NCI-H2107 (cell line): ENCODE measurements at places on chromosomes 13 and 19.

GRCh38 chr13:28890712-28891111 is 70.6 kb downstream of the MTUS2 start:
- no peak for DNase-seq

DNA sequence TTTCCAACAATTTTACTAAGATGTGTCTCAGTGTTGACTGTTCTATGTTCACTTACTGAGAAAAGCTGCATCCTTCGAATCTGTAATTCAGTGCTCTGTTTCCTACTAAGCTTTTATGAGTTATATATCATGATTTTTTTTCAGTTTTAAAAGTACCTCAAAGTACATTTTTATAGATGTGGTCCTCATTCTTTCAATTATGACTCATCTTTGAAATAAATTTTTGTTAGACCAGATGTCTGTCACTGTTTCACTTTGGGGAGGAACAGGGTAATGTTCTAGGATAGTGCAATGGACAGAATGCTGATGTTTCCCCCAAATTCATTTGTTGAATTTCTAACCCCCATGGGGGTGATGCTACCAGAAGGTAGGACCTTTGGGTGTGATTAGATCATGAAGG is 74.8 kb downstream of the NALCN start:
- DNase-seq = no peak

GRCh38 chr13:111317042-111317550 is 3.3 kb upstream of the TEX29 start:
- no peak for DNase-seq

- no peak for DNase-seq
Measured at GRCh38 chr19:31502536-31503170, 153.4 kb upstream of the TSHZ3 start.

- no peak for DNase-seq
Measured at GRCh38 chr19:814152-815078, 7.3 kb downstream of the PLPPR3 start.

GRCh38 chr19:16003391-16003790 is 54.6 kb downstream of the OR10H4 start:
- no peak for DNase-seq

DNA sequence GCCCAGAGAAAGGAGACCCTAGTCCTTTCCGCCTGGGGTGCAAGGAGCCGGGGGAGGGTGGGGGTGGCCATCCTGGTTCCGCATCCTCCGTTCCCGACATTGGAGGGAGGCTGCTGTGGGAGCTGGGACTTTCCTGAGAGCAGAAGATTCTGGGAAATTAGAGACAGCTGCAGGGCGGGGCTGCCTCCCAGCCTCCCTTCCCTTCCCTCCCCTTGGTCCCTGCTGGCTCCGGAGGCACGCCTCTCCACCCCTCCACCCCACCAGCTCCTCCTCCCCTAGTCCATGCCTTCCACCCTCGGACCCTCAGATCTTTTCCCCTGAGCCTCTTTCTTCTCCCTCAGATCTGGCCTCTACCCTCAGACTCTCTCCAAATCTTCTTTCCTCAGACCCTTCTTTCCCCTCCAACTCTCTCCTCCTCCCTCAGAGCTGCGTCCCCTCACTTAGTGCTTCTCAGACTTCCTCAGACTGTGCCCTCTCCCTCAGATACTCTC is 3.1 kb upstream of the BCL3 start:
- no peak for DNase-seq

- no peak for DNase-seq
Measured at GRCh38 chr13:78121459-78122348, 203.1 kb upstream of the EDNRB start.

- no peak for DNase-seq
Measured at GRCh38 chr13:65631078-65631477, 1599.1 kb downstream of the PCDH9 start.

DNA sequence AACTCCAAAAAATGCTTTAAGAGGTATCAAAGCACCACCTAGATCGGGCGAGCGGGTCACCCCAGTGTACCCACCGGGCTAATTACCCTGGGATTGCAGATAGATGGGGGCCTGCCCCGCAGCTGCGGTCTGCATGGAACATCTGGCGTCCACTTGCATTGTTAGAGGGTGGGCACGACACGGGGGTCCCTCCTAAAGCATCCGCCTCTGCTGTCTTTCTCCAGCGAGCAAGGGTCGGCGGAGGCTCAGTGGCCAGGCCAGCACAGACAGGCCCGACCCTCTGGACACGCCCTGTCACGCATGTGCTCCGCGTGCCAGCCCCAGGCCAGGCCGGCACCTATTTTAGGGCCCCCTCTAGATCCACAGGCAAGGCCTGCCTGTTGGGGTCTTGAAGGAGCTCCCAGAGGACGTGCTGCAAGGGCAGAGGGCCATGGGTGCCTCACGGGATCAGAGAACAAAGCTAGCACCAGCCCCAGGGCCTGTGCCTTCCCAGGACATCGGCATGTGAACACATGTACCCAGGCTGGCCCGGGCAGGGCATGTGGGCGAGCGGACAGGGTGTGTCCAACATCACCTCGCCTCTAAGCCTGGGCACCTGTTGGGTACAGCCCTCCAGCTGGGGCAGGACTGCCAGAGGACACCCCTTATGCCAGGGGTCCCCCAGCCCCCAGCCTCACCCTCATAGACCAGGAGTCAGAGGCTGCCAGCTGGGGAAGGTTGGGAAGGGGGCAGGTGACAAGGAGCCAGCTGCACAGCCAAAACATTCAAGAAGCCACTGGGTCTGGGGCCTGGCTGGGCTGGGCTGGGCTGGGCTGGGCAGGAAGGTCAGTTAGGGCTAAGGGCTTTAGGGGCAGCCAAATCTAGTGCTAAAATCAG is 35.6 kb upstream of the NANOS3 start:
- DNase-seq = no peak

DNA sequence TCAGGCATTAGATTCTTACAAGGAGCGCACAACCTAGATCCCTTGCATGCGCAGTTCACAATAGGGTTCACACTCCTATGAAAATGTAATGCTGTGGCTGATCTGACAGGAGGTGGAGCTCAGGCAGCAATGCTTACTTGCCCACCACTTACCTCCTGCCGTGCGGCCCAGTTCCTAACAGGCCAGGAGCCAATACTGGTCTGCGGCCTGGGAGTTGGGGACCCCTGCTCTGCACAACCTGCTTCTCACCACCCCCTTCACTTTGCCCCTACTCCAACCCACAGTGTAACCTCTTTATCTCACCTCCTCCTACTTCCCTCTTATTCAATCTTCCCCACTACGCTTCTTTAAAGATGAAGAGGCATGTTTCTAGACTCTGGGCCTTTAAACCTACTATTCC is 240.2 kb downstream of the RGCC start:
- no peak for DNase-seq

DNA sequence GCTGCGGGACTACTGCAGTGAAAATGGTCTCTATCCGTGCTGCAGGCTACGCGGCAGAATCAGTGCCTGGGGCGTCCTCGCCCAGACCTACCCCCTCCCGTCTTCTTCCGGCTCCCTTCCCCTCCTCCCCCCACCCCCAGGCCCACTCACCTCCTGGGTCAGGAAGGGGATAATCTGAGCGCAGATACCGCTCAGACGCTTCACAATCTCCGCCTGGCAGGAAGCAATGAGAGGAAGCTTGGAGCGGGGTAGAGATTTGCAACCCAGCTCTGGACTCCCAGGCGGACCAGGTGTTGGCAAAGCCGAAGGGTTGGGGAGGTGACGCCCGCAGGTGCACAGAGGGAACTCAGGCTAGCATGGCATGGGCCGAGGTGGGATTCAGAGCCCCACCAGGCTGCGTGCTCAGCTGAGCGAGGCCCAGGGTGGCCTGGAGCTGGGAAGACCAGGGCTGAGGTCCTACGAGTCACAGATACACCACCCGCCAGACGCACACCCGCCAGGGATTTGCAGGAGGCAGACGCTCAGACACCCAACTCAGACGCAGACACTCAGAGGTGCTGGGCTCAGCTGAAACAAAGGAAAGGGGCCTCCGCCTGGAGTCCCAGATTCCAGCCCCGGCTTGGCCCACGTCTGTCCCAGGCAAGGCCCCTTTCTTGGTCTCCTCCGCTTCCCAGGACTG is 4.1 kb downstream of the TLE2 start:
- no peak for DNase-seq

DNA sequence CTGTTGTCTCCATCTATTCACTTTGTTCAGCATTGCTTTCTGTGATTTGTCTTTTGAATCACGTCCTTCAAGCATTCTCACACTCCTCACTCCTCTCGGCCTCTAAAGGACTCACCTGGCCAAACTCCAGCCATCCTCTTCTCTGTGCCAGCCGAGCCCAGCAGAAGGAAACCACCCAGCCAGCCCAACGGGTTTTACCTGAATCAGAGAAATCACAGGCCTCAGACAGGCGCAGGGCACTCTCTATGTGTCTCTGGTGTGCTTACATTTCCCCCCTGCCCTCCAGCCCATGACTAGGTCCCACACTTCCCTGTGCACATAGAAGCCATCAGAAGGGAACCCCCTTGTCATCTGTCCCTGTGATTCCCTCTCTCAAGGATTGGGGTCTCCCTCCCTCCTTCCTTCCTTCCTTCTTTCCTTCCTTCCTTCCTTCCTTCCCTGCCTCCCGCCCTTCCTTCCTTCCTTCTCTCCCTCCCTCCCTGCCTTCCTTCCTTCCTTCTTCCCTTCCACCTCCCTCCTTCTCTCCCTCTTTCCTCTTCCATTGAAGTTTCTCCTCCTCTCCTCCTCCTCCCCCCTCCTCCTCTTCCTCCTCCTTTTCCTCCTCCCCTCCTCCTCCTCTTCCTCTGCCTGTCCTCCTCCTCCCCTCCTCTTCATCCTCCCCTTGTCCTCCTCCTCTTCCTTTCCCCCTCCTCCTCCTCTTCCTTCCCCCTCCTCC is 8.8 kb upstream of the ZNF541 start:
- no peak for DNase-seq

DNA sequence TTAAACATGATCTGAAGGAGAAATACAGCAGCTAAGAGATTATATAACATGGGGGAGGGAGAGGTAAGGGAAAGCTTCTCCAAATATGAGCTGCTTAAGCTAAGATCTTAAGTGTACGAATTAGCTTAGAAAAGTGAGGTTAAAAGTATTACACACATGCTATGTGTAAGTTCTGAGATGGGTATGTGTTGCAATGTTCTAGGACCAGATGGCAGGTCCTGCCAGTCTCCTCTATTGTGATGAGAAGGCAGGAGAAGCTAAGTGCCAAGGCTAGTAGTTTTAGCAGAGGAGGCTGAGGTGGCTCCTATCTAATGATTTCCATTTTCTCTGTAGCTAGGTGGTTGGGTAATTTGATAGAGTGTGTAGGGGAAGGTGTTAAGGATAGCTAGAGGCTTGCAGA is 57.6 kb downstream of the MICU2 start:
- no peak for DNase-seq

DNA sequence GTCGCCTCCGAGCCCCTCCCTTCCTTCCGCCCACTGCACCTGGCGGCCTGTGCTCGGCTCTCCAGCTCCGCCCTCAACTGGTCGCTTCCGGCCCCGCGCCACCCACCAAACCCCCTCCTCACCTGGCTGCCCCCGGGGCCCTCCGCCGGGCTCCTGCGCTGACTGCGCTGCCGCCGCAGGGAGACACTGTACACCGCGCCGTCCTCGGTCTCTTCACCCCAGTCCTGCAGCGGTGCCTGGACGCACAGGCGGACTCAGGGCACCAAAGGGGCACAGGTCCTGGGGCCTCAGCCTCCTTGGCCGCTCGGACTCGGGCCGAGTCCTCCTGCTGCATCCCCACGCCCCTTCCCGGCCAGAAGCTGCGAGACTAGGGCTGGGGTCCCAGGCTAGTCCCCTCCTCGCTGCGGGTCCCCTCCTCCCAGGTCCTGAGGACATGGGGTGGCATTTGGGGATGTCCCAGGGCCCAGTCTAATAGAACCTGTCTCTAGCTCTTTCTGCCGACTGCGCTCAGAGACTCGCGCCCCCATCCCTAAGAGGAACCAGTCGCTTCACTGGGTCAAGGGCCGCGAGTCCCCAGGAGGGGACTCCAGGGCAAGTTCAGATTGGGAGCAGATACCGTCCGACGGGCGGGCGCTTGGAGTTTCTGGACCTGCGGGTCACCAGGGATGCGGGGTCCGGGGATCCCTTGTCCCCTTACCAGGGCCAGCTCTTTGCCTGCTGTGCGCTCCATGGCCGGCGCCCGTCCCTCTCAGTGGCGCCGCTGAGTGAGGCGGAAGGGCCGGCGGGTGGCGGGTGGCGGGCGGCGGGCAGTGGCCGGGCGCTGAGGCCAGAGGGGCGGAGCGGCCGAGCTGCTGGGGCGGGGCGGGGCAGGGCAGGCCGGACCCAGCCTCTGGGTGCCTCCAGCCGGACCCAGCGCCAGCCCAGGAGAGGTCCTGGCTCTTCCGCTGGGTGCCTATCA is at the start of gene RGL3:
Gene RGL3 (minus strand): TSS at position 766 of the 958 bp plus-strand sequence. CDS start 36 bp downstream, at position 730.
- no peak for DNase-seq

DNA sequence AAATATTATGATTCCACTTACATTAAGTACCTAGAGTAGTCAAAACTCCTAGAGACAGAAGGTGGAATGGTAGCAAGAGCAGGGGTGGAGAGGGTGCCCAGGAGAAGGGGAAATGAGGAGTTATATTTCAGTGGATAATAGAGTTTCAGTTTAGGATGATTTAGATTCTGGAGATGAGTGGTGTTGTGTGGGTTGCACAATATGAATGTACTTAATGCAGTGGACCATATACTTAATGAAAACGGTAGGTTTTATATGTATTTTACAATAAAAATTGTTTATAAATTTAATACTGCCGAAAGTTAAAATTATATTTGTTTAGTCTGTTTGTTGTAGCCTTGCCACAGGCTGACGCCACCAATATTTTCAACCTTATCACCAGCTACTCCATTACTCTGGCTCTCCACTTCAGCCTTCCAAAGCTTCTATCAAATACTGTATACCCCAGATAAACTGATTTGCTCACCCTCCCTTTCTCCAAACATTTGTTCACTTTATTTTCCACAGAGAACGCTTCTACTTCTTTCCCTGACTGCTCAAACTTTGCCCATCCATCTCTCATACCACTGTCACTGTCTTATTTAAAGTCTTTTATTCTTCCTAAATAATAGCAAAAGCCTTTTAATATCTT is 1.4 kb upstream of the RBM26 start:
- DNase-seq = no peak

DNA sequence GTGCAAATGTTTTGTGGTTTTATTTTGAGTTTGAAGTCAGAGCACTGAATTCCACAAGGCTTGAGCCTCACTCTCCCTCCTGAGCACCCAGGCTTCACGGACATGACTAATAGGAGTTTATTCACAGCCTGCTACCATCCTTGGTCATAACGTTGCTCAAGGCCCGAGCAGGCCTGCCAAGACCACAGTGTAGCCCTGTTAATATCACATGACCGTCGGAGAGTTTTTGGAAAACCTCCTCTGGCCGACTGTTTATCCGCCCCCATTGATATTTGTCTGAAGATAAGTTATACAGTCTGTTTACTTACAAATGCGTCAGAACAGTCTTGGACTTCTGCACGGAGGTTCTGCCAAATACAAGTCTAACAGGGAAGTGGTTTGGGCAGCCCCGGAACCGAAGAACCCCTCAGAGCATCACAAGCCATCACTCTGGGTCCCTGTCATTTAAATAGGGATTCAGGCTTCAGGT is 89.9 kb downstream of the COL4A2 start:
- no peak for DNase-seq

- DNase-seq = no peak
Measured at GRCh38 chr13:41699759-41700158, 242.4 kb downstream of the RGCC start.
